ENCODE measurements at places on chromosomes 1 and 21.
A peak's percentile ranks its signal among the peaks of the same experiment; 100 is the strongest.

- DNase-seq = no peak
Measured at GRCh38 chr1:230682882-230683610, 30.9 kb downstream of the AGT start.

- DNase-seq = no peak
Measured at GRCh38 chr1:41767534-41768525, 150.9 kb downstream of the HIVEP3 start.

DNA sequence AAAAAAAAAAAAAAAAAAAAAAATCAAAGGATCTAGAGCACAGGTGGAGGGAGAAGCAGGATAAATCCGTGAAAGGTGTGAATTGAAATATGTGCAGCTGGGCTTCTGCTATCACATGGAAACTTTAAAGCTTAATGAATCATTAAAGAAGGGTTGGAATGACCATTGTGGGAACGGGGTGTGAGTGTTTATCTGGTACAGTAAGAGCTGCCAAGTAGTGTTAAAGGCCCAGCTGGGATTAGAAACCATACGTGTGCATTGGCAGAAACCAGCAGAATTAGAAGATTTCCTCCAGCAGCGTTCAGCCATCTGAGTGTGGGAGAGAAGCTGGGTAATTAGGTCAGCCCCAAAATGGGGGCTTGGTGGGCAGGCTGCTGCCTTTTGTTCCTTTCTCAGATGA lies 13.5 kb downstream of the FALEC start:
- no peak for DNase-seq

DNA sequence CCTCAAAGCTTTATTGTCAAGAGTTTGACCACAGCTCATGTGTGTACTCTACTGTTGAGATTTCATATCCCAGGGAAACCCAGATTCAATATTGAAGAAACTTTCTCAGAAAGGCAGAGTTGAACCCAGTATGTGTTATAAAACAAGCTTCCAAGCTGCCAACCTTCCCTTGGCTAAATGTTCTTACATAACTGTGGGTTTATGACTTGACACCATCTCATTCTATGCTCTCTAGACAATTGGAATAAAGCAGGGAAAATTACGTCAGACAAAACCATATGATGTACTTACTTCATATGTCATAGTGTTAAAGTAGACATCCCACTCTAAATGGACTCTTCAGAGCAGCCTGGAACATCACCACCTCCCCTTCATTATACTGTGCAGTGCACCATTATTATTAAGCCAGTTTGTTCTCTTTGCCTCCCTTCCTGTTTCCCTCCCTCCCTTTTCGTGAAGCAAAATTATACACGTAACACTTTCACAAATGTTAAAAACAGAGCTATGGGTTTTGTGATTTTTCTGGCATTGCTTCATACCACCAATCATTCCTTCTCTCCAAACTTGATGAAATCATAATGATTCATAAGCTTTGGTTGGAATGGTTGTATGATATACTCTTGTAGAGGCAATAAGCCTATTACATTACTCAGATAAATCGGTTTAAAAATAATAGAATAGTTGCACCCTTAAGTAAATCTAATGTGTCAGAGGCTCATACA lies 507.2 kb downstream of the LTN1 start:
- no peak for DNase-seq

GRCh38 chr1:116203920-116204319 lies 92.7 kb downstream of the MAB21L3 start:
- DNase-seq = no peak

DNA sequence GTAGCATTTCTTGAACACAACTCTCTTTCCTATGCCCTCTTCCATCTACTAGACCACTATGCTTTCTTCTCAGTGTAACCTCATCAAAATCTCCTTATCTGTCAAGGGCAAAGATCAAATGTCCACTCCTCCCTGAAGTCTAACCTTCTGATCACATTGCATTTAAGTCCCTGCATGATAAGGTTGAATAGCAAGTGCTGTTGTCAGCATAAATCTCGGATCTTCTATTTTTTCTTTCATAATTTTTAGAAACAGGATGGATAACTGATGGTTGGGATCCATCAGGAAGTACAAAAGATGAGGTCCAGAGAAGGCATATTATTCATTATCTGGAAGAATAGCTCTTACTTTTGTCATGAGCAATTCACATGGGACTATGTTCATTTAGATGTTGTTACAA lies 41.0 kb downstream of the KCNT2 start:
- no peak for DNase-seq

DNA sequence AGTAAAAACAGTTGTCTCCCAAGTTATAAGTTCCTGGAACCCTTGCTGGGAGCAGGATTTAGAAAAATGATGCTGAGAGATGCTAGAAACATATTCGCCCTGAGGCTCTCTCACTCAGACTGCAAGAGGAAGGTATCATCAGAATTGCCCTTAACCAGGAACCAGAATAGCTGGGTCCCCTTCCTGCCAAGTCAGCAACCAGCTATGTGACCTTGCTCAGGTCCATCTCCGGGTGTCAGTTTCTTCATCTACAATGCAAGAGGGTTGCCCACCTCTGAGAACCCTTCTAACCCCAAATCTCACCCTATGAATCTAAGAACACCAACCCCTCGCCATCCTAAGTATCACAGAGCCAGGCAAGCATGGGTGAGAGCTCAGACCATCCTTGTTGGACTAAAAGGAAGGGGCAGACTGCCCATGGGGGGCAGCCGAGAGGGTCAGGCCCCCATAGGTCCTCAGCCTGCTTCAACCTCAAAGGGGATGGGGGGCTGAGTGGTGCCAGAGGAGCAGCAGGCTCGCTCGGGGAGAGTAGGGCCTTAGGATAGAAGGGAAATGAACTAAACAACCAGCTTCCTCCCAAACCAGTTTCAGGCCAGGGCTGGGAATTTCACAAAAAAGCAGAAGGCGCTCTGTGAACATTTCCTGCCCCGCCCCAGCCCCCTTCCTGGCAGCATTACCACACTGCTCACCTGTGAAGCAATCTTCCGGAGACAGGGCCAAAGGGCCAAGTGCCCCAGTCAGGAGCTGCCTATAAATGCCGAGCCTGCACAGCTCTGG lies 390 bp upstream of the S100A9 start:
- no peak for DNase-seq

DNA sequence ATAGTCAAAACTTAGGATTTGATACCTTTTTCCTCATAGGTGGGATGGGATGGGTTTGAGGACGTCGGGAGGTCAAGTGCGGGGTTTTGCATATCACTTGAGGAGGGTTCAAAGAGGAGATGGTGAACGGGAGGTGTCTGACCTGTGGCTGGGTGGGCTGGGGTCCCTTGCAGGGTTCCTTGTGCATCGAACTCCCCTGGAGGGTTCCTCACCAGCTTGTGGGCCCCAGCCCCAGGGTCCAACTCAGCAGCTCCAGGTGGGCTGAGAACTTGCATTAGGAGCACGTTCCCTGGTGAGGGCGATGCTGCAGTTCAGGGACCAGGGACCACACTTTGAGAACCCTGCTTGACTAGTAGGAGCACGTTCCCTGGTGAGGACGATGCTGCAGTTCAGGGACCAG lies 23.2 kb downstream of the TRPM2 start:
- DNase-seq = no peak

- peak; percentile 10 for DNase-seq
Measured at GRCh38 chr1:33055210-33056008, 18.7 kb upstream of the AK2 start.

DNA sequence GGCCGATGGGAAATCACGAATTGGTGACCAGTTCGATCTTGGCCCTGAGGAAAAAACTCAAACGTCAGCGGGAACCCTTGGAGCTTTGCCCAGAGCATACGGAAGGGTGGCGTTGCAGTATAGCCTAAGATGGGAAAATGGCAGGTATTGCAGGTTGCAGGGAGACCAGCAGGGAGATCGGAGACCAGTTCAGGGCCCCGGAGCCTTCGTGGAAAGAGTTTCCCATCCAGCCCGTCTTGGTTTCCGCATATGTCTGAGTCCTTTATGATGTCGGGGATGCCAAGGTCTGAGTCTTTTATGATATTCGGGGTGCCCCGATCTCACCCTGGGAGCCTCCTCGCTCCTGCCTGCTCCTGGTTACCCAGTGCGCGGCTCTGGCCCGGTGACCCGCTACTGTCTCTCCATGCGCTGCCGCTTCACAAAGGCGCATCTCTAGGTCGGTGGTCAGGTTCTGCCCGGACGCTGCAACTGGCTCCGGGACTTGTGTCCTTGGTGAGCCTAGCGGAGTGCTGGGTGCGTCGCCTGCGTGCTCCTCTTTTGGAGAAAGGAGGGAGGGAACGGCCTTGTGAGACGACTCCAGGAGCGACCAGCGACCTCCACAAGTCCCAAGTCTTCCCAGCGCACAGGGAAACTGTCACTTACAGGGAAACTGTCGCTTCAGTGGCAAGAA lies 94.2 kb downstream of the PRKAB2 start:
- no peak for DNase-seq

GRCh38 chr1:31421371-31422040 lies 8.5 kb downstream of the SERINC2 start:
- DNase-seq = no peak

DNA sequence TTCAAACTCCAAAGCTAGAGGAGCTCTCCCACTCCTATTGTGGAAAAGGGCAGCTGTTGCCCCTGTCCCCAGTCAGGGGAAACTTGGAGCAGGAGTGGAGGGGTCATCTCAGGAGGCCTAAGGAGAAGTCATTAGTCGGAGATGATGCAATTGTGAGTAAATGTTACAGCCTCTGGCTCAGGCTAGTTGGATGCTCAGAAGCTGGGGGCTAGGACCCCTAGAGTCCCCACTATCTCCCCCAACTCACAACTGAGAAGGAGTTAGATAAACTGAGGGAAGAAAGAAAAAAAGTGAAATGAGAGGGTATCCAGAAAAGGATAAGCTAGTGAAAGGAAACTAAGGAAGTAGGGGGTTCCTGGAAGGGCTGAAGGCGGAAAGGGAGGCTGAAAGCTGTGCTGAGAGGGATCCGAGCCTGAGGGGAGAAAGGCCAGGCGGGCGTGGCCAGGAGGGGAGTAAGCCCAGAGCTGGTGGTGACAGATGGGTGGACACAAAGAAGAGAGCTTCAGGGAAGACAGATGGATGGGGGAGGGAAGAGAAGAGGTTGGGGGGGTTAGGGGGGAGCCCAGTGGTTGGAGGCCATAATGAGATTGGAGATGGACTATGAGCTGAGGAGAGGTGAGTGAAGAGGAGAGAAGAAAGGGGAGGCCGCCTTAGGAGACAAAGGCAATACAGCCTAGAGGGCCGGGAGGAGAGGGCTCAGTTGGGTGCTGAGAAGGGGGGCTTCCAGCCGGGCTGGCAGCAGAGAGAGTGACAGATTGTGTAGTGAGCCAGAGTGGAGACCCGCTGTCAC lies 4.5 kb upstream of the NHLH1 start:
- no peak for DNase-seq

DNA sequence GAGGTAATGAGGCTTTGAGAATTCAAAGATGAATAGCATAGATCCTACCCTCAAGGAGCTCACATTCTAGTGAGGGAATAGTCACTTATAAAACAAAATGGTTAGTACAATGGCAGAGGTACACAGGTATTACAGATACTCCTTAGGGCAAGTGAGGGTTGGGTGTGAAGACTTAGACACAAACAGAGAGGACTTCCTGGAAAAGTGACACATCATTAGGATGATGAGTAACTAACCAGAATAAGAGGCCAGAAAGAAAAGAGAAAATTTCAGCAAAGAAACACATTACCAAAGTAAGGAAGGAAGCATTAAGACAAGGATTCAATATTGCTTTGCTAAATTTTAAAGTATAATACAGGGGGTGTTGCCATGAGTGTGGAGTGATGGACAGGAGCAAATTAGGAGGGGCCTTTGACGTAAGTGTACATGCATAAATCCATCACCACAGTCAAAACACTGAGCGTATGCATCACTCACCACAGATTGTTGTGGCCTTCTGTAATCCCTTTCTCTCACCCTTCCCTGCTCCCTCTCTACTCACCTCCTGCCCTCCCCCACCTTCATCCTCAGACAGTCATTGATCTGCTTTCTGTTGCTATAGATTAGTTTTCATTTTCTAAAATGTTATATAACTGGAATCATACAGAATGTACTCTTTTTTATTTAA lies 7.9 kb downstream of the CD53 start:
- peak; percentile 32 for DNase-seq

DNA sequence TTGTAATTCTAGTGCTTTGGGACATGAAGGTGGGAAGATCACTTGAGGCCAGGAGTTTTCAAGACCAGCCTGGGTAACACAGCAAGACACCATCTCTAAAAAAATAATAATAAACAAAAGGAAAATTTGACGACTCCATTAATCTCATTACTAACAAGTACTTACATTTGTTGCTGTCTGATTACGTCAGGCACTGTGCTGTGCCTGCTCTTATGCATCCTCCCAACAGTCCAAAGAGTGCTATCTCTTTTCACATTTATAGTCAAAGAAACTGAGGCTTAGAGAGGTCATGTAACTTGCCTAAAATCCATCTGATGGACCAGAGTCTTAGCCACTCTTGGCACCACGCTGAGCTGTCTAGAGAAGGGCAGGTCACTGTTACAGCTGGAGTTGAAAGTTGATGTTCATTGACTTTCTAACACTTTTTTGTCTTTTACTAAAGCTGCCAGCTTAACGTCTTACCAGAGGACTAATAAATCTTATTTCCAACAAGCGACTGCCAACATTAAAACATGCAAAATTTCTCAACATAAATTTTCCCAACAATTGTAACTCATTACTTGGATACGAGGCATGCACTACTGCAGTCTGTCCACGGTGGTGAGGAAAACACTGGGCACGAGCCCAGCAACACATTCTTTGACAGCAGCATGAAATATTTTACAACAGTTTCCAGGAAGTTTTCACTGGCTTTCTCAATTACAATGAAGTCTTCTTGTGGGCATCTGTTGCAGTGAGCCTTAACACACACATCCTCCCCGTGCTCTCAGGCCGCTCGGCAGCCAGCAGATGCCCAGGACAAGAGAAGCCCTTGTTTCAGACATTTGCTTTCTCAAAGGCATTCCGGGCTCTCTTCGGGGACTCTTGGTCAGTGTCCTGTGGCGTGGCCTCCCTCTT lies 262.9 kb upstream of the PROX1 start:
- DNase-seq = no peak

GRCh38 chr1:113745425-113745824 lies 13.9 kb downstream of the PHTF1 start:
- DNase-seq = no peak

DNA sequence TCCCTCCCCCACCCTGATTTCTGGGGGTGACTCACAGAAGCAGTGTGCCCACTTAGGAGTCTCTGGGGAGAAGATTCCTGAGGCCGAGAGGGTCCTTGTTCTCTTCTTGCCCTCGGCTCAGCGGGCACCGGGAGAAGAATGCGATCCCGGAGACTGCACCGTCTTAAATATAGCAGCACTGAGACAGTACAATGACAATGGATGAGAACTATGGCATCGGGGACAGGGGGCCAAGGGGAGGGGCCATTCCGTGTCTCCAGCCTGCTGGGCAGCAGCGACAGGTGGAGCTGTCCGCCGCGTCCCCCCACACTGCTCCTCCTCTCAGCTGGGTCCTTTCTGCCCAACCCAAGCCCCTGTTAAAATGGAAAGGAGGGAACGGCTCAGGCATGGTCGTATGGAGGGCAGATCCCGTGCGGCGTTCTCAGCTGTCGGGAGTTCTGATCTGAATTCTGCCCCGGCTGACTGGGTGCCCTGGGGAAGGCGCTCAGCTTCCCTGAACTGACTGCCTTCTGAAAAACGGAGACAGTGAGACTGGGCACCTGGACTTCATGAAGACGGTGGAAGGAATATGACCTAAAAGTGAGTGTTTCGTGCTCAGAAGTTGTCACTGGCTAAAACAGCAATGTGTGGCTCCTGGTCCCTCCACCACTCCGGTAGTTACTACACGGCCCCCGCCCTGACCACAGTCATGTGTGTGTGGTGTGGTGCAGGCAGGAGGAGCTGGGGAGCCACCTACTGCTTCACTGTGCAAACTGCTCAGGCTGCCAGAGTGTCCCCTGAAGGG lies at the start of gene MYOM3:
Gene MYOM3, minus strand, starts transcription at position 140 of the 784 bp plus-strand sequence. CDS start 3,499 bp downstream, outside the sequence.
- peak; percentile 18 for DNase-seq
